ENCODE measurements at places on chromosomes 2 and 18. TPM values are rescaled to one million over a fixed set of nuclear protein-coding genes. Genes with fewer than 3 reads are reported as not detected.

Gene DSC3
- total RNA-seq = not detected

Gene MTCL1
- 0.52 TPM for total RNA-seq

GRCh38 chr2:111148925-111149324 lies 28.2 kb downstream of the BCL2L11 start:
- no peak overlapping the region for H3K4me3 ChIP-seq
- H3K4me1 ChIP-seq = peaks cover 38% of the 10 kb centered on the region
- DNase-seq = no peak

DNA sequence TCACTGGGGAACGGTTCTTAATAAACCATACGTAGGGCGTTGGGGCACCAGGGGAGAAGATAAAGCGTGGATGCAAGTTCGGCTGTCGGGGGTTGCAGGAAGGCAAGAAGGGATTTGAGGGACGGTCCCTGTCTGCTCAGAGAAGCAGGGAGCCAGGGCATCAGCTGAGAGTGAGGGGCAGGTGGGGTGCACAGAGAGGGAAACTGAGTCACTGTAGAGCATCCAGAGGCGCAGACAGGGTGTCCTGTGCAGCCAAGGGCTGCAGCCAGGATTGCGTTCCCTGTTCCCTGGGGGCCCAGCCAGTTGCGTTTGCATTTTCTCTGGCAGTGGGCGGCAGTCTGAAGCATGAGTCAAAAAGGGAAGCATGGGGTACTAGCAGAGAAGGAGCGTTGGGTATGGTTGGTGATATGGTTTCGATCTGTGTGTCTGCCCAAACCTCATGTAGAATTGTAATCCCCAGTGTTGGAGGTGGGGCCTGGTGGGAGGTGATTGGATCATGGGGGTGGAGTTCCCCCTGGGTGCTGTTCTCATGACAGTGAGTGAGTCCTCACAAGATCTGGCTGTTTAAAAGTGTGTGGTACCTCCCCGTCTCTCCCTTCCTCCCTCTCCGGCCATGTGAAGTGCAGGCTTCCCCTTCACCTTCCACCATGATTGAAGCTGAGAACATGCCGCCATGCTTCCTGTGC lies 202.9 kb downstream of the NDUFA10 start:
- peaks cover 3% of the 10 kb centered on the region for H3K27me3 ChIP-seq
- no peaks in the 10 kb centered on the region for H3K36me3 ChIP-seq
- H3K4me1 ChIP-seq = no peaks in the 10 kb centered on the region

DNA sequence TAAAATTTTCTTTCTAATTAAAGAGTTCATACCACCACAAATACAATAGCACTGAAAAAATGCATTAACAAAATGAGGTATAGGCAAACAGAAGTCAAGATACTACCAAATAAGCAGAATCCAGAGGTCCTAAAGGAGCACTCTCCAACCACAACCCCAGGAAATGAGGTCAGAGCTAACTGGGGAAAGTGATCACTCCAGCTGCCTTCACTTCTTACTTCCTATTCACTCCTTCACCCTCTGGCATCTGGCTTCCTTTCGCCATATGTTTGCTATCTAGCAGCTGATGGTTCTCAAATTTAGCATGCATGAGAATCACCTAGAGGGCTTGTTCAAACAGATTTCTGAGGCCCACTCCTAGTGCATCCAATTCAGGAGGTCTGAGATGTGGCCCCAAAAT lies 212.6 kb upstream of the ACVR2A start:
- H3K27ac ChIP-seq = no peak overlapping the region
- H3K36me3 ChIP-seq = no peaks in the 10 kb centered on the region
- no peak overlapping the region for H3K4me3 ChIP-seq
- no peaks in the 10 kb centered on the region for H3K27me3 ChIP-seq
- peaks cover 38% of the 10 kb centered on the region for H3K4me1 ChIP-seq

DNA sequence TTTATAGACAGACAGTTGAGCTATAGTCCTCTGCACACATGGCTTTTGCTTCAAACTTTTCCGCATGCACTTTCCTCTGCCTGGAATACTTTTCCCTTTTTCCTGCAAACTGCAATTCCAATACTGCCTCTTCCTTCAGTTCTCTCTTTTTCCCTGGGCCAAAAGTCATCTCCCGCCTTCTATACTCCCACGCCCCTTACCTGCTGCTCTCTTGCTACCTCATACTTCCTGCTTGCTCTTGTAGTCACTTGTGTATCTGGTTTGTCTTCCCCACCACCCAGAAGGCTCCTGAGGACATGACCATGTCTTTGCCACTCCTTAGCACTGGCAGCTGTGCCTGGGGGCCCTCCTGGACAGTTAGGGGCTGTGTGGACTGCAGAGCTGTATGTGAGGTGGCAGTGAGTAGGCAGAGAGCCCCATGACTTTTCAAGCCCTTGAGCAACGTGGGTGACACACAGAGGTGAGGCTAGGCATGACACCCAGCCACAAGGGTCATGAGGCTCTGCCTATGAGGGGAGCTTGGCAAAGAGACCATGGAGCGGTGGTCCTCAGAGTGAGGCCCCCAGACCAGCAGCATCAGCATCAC lies 23.2 kb downstream of the SPEG start:
- H3K27me3 ChIP-seq = no peaks in the 10 kb centered on the region
- H3K36me3 ChIP-seq = no peaks in the 10 kb centered on the region
- no peak overlapping the region for H3K4me3 ChIP-seq
- peak overlapping the region; percentile 9 for H3K27ac ChIP-seq
- peak; percentile 67 for DNase-seq

DNA sequence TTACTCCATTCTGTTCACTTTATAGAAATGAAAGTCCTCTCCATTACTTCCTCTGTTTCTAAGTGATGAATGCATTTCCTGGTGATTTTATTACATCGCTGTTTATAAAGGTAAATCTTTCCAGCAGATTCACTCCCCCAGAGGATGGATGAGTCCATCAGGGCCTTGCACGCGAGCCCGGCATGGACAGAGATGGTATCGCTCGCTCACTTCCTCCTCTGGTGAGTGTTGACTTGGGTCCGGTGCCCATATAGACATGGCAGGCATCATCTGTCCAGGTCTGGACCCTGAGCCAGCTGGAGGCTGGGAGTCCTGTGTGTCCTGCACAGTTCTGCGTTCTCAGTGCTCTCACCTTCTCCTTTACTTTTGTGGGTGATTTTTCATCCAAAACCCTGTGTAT lies 733.6 kb upstream of the SALL3 start:
- H3K4me1 ChIP-seq = no peaks in the 10 kb centered on the region
- no peaks in the 10 kb centered on the region for H3K36me3 ChIP-seq
- DNase-seq = no peak

- no peaks in the 10 kb centered on the region for H3K36me3 ChIP-seq
- H3K27me3 ChIP-seq = peaks cover 27% of the 10 kb centered on the region
- H3K4me1 ChIP-seq = no peaks in the 10 kb centered on the region
- H3K4me3 ChIP-seq = no peak overlapping the region
- H3K27ac ChIP-seq = no peak overlapping the region
Observed at GRCh38 chr2:128715360-128715759, 396.7 kb upstream of the HS6ST1 start.

DNA sequence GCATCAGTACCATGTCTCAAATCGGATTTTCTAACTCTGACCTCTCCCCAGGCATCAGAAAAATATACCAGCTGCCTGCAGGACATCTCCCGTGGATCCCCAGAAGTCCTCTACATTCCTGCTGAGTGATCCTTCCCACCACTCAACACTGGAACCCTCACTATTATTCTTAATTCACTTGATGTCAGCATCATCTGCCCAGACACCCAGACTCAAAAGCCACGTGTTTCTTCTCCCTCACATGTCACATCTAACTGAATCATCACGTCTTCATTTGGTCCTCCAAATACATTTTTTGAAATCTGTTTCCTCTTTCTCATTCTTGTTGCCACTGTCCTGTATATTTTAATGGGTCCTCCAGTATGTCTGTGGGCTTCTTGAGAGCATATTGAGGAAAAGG lies 218.6 kb downstream of the HRH4 start:
- no peak overlapping the region for H3K27ac ChIP-seq
- DNase-seq = no peak
- H3K4me1 ChIP-seq = peaks cover 6% of the 10 kb centered on the region
- peaks cover 14% of the 10 kb centered on the region for H3K27me3 ChIP-seq
- H3K4me3 ChIP-seq = no peak overlapping the region

GRCh38 chr2:205640716-205641115 lies 41.6 kb upstream of the NRP2 start:
- no peaks in the 10 kb centered on the region for H3K36me3 ChIP-seq
- H3K27me3 ChIP-seq = peaks cover 5% of the 10 kb centered on the region
- no peak overlapping the region for H3K27ac ChIP-seq
- H3K4me1 ChIP-seq = peaks cover 5% of the 10 kb centered on the region
- no peak for DNase-seq

DNA sequence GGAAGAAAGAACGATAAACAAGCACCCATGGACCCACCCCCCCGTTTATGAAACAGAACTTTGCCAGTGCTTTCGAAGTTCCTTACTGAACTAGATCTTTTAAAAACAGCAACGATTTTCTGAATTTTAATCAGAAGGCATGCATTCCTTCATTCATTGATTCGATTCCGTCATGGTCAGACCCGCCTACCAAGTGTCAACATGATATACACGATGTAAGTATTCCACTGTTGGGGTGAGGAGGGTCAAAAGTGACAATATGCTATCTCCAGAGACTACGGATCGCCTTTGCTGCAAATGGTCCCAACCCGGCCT lies 316 bp upstream of the FMNL2 start:
- H3K4me3 ChIP-seq = peak overlapping the region; percentile 64
- H3K27ac ChIP-seq = no peak overlapping the region
- no peaks in the 10 kb centered on the region for H3K36me3 ChIP-seq
- no peak for DNase-seq
